ENCODE measurements at places on chromosomes 11 and 22.

DNA sequence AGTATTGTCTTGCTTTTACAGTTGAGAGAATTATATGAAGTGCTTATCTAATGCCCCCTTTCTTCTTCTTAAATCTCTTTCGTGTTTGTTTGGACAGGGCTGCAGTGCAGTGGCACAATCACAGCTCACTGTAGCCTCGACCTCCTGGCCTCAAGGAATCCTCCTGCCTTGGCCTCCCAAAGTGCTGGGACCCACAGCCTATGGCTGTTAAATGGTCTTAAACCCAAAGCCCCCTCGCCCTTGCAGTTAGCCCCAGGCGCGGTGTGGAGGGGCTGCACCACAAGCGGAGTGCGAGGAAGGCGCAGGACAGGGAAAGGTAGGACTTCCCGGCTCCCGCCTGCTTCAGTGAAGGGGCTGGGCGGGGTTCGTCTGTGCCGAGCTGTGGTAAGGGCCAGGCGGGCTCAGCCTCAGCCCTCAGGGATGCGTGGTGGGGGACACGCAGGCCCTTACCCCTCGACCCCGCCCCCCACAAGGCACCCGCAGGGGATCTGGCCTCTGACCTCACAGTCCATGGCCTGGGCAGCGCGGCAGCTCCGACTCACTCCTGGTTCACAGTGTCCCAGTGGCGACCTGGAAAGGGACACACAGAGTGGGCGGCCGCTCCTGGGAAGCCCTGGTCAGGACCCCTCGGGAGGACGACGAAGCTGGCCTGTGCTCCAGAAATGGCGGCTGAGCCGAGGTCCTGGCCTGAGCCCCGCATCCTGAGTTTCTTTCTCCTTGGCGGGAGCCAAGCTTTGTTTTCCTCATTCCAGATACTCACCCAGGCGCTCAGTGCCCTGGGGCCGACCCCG is 24.5 kb downstream of the BID start:
- DNase-seq: no peak

GRCh38 chr11:112085822-112086421 is 634 bp downstream of the TIMM8B start:
- no peak for DNase-seq

DNA sequence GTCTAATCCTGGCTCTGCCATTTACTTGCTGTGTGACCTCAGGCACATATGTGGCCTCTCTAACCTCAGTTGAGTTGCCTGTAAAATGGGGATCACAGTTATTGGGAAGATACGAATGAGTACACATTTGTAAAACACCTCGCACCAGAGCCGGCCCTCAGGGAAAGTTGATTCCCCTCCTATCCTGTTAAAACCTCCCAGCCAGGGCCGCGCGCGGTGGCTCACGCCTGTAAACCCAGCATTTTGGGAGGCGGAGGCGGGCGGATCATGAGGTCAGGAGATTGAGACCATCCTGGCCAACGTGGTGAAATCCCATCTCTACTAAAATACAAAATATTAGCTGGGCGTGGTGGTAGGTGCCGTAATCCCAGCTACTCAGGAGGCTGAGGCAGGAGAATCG is 7.8 kb upstream of the MYBPC3 start:
- DNase-seq: no peak

DNA sequence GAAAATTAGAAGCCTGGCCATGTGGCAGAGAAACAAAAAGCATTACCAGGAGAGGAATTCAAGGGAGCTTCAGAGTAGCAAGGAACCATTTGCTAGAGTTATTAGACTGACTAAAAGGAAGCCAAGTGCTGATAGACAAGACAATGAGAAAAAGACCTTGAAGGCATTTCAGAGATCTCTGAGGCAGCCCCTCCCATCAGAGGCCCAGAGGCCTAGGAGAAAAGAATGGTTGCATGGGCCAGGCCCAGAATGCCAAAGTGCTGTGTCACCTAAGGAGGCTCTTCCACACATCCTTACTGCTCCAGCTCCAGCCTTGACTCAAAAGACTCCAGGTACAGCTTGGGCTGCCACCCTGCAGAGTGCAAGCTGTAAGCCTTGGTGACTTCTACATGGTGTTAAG is 61.8 kb upstream of the POU2AF2 start:
- DNase-seq: no peak

- DNase-seq: no peak
Observed at GRCh38 chr11:37947821-37948220, 1349.8 kb upstream of the RAG2 start.

- no peak for DNase-seq
Observed at GRCh38 chr11:79413268-79413667, 27.6 kb downstream of the TENM4 start.

- no peak for DNase-seq
Observed at GRCh38 chr11:76785513-76785912, 2.4 kb downstream of the TSKU start.

DNA sequence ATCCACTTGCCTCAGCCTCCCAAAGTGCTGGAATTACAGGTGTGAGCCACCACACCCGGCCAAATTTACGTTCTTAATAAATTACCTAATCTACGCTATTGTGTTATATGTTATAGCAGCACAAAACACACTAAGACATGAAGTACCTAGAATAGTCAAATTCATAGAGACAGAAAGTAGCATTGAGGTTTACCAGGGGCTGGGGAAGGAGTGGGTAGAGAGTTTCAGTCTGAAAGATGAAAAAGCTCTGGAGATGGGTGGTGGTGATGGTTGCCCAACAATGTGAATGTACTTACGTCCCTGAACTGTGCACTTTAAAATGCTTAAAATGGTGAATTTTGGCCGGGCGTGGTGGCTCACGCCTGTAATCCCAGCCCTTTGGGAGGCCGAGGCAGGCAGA is 65.7 kb upstream of the NUP50 start:
- DNase-seq: no peak

GRCh38 chr22:19354201-19354600 is 62.7 kb upstream of the CLTCL1 start:
- DNase-seq: no peak

DNA sequence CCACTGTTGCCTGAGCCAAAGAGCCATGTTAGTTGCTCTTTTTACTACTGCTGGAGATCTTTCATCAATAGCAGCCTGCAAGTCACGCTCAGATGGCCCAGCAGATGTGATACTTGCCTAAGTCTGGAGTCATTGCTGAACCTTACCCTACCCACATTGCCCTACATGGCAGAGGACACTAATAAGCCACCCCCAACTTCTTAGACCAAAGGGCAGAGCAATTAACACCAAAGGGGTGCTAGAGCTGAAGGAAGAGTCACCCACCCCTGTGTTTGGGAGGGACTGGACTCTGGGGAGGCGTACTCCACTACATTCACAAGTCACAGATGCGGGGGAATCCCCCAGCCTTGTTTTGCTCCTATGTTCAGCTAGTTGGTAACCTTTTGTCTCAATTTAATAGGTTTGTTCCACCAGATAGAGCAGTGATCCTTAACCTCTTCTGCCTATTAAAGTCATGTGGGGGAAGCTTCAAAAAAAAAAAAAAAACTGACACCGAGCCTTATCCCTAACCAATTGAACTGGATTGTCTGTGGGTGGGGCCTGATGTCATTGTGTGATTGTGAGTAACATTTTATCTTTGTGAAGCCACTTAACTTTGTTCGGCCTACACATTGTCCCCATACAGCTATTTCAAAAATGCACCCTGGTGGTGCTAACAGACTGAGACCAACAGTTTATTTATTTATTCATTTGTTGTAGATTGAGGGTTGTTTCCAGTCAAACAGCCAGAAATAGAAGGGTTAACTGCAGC is 13.1 kb downstream of the ADM start:
- DNase-seq: no peak

- DNase-seq: peak; percentile 48
Observed at GRCh38 chr11:94815705-94816344, 47.7 kb downstream of the AMOTL1 start.

GRCh38 chr11:35214792-35215193 is 75.8 kb downstream of the CD44 start:
- peak; percentile 61 for DNase-seq

DNA sequence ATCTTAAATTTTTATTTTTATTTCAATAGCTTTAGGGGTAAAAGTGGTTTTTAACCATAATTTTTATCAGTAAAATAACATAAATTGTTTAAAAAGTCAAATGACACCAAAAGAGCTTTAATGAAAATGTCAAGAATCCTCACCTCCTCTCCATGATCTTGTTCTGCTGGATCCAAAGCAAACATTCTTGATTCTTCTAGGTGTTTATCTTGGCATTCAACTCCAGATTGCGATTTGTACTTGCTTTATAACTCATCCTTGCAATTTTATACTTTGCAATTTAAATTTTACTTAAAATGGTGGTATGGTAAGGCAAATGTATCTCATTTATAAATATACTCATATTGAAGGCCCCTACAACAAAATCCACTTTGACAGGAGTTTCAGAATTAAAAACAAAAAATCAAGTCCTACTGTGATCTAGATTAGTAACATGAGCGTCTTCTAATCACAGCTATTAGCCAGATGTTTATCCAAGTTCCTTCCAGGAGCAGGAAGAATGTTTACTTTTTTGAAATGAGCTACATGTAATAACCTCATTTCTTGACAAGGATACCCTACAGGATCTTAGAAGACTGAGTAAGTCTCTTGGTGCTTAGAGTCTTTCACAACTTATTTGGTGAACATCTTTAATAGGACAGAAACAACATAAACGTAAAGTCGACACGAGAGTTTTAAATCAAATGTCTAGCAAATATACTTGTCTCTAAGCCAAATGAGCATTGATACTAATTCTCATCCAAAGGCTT is 72.4 kb upstream of the CARD18 start:
- no peak for DNase-seq
